Activated CD8-positive, alpha-beta memory T cell treated with anti-CD3 and anti-CD28 coated beads for 24 hours (primary cell): ENCODE measurements at places on chromosomes 4 and X.
A peak's percentile ranks its signal among the peaks of the same experiment; 100 is the strongest.

GRCh38 chr4:176534566-176534965 lies 214.8 kb downstream of the SPCS3 start:
- DNase-seq = no peak

DNA sequence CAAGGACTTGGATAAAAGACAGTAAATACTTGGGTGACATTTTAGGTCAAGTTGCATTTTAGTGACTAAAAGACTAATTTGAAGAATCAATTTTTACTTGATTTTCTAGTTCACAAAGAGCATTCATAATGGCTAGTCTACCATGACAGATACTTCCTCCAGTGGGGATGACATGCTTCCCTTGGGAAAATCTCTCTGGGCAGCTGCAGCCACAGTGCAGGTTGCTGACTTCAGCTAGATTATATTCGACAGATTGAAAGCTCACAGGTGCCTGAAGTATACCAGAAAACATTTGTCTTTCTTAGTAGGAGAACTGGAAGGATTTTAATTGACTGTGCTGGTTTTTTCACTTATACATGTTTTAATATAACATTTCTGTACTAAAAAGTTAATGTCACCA lies 209.6 kb upstream of the MAGEB2 start:
- no peak for DNase-seq

DNA sequence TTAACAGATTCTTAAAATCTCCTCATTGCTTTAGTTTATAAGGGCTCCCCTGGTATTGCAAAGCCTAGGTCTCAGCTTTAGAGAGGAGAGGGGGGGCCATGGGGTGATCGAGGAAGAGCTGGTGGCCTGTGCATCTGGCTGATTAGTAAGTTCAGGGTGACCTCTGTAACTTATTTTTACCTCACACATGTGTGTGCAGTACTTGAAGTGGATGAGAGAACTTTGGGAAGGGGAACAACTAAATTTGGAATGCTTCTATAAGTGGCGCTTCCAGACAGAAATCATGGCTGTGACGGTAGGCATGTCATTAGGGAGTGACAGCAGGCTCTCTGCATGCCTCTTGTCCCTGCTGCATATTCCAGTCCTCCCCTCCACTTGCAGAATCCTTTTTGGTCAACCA lies 41.9 kb downstream of the FRAS1 start:
- DNase-seq = no peak

DNA sequence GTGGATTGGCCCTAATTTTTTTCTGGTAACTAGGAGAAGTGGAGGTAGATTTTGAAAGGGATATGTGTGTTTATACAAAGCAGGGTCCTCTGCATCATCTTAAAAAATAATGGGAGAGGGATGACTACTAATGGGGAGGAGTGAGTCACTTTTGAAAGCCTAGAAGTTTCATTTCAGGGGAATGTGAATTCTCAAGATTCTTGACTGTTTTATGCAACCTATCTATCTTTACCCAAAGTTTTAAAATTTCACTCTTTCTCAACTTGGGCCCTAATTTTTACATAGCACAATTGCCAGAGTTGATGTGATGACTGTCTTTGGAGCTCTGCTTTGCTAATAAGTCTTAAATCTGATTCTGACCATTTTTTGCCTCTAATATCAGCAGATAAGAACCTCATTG lies 445.2 kb downstream of the GRXCR1 start:
- DNase-seq = no peak

GRCh38 chrX:131944936-131945902 lies 77.9 kb upstream of the STK26 start:
- DNase-seq = no peak

DNA sequence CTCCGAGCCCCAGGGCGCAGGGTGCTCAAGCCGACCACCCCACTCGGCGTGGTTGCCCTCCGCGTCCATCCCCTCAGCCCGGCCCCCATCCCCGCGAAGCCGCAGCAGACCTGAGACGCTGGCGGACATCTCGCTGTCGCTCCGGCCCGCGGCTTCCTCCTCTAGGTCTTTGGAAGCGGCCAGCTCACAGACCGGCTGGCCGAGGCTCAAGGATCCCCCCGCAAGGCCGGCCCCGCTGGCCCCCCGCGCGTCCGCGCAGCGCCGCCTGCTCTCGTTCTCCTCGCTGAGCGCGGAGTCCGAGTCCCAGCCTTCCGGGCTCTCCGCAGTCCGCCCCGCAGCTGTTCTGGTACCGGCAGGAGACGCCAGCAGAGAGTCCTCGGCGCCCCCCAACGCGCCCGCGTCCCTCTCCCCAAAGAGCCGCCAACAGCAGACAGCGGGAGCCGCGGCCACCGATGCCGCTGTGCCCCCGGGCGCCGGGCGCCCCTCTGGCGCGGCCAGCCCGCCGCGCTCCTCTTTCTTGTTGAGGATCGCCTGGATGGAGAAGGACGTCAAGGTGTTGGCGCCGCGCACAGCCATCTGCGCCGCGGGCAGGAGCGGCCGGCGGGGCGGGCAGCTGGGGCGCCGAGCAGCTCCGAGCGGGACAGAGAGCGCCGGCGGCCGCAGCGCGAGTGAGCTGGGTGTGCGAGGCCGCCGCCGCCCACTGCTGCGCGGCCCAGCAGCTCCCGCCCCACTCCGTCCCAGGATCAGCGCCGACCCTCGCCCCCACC lies at the start of gene NKX3-2:
Gene NKX3-2, minus strand, starts transcription at position 670 of the 767 bp plus-strand sequence. Its CDS starts 94 bp downstream, at position 576.
- peak; percentile 62 for DNase-seq

DNA sequence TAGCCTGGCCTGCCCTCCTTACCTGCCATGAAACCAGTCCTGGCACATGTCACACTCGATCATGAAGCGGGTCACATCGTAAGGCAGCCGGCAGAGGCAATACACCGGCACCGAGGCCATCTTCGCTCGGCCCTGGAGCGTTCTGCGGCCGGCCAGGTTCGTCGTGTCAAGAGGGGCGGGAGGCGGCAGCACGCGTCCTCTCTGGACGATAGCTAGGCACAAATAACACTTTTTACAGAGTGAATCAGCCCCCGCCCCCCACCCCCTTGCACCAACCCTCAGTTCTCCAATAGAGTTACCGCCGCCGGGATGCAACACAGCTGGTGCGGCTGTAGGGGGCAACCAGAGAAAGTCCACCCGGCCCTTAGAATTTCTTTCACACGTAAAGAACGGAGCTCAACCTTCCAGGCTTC lies 1.7 kb downstream of the PHF8 start:
- peak; percentile 64 for DNase-seq

GRCh38 chr4:183611210-183611830 lies 47.7 kb downstream of the RWDD4 start:
- DNase-seq = no peak

- no peak for DNase-seq
These were observed 242.7 kb upstream of the NWD2 start for GRCh38 chr4:37001688-37002436.

DNA sequence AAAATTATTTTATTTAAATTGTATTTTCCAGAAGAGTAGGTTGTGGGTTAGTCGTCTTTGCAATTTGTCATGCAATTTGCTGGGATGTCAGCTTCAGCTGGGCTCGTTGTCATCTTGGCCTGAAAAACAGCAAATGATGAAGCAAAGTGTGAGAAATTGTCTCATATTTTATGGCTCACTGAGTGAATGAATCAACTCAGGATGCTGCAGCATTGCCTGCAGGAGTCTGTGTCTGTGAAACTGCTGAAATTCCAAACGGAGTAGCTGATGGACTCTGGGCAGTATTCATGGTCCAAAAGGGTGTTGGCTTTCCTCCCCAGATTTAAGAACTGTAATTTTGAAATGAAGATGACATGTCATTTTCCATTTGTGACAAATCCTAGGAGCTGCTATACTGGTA lies 37.2 kb downstream of the CXCL8 start:
- DNase-seq = no peak
